ENCODE measurements at places on chromosomes 4 and X. TPM values are rescaled to one million over a fixed set of nuclear protein-coding genes. Genes with fewer than 3 reads are reported as not detected.

Gene BMPR1B
- not detected for total RNA-seq

Gene HSFX4
- not detected for total RNA-seq

Gene PAGE4
- total RNA-seq, result not detected

Gene RBMXL3
- total RNA-seq, result not detected

Gene RBM46
- not detected for total RNA-seq

Gene NSG1
- total RNA-seq, result 4.7 TPM

Gene CXCL6
- not detected for total RNA-seq

Gene TMPRSS11F
- not detected for total RNA-seq

Gene RADX
- total RNA-seq, result 7.8 TPM

GRCh38 chr4:176779421-176779820, 13.3 kb downstream of the VEGFC start:
- H3K4me3 ChIP-seq, result no peak overlapping the region
- H3K27ac ChIP-seq, result no peak overlapping the region
- no peaks in the 10 kb centered on the region for H3K27me3 ChIP-seq
- H3K36me3 ChIP-seq, result no peaks in the 10 kb centered on the region
- DNase-seq, result no peak

GRCh38 chr4:18454349-18454748, 432.8 kb upstream of the LCORL start:
- H3K27ac ChIP-seq, result no peak overlapping the region
- no peaks in the 10 kb centered on the region for H3K36me3 ChIP-seq
- no peaks in the 10 kb centered on the region for H3K27me3 ChIP-seq
- DNase-seq, result no peak
- H3K4me1 ChIP-seq, result no peaks in the 10 kb centered on the region
- no peak overlapping the region for H3K4me3 ChIP-seq

DNA sequence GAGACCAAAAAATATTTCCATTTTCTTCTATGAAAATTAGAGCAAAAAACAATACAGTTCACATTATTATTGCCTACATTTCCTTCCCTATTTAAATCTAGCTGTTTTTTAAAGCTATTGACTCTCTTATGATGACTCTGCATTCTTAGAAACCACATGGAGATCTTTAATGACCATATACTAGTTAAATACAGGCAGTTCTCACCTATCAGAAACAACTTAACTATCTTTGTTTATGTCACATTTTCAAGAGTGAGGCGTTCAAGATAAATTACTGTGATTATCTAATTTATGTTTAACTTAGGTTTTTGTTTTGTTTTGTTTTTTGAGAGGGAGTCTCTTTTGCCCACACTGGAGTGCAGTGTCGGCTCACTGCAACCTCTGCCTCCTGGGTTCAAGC, 3.0 kb downstream of the CISD2 start:
- peak overlapping the region; percentile 4 for H3K4me3 ChIP-seq
- peaks cover 39% of the 10 kb centered on the region for H3K4me1 ChIP-seq
- no peak for DNase-seq
- no peak overlapping the region for H3K27ac ChIP-seq
- H3K36me3 ChIP-seq, result peaks cover 61% of the 10 kb centered on the region
- no peaks in the 10 kb centered on the region for H3K27me3 ChIP-seq

DNA sequence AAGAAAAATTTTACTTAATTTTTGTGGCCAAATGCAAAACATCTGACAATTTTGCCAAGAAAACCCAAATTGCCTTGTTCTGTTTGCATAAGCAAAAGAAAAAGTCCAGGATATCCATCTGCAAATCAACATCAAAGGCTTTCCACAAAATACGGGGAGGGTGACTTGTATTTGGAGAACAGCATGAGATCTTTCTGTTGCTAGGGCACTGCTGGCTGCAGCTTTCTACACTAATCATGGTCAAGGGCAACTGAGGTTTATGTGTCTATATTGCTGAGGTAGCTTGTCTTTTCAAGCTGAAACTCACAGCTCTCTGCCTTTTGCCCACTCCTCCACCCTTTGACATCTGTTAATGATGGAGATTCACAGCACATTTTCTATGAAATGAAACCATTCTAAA, 389.1 kb downstream of the NKX6-1 start:
- no peaks in the 10 kb centered on the region for H3K4me1 ChIP-seq
- DNase-seq, result no peak
- H3K27ac ChIP-seq, result no peak overlapping the region
- H3K27me3 ChIP-seq, result no peaks in the 10 kb centered on the region

DNA sequence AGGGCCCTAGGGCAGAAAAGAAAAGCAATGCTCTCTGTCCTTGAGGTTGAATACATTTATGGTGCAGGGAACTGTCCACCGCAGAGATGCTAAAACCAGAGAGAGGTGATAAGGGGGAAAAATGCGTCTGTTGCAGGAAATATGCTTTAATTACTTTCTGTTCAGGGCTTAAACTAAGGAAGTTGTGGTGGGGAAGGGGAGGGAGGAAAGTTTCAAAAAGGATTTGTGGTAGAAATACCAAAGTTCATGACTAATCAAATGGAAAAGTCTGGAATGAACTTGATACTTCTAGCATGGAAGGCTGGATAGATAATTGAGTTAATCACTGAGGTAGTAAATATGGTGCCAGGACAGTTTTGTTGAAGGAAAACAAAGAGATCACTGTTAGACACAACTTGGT, 99.0 kb downstream of the ASB9 start:
- no peak overlapping the region for H3K4me3 ChIP-seq
- H3K27me3 ChIP-seq, result no peaks in the 10 kb centered on the region
- no peak for DNase-seq
- no peaks in the 10 kb centered on the region for H3K36me3 ChIP-seq

DNA sequence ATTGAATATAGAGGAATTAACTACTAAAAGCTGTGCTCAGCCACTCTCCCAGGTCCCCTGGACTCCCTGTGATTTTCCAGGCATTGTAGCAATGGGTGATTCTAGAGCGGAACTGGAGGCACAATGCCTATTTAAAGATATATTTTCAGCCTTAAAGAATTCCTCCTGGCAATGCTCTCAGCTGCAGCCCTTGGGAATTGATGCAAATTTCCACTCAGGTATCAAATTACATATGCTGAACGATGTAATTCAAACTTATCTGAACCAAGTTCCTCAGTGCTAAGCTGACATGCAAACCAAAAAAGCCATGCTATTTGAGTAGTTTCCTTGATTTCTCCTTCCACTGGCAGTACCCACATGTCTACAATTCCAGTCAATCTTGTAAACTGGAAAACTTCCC, 86.3 kb upstream of the GABRA3 start:
- no peaks in the 10 kb centered on the region for H3K4me1 ChIP-seq
- H3K36me3 ChIP-seq, result no peaks in the 10 kb centered on the region
- no peak overlapping the region for H3K27ac ChIP-seq
- no peaks in the 10 kb centered on the region for H3K27me3 ChIP-seq
- no peak for DNase-seq

- no peak overlapping the region for H3K4me3 ChIP-seq
- peaks cover 37% of the 10 kb centered on the region for H3K36me3 ChIP-seq
- peak overlapping the region; percentile 8 for H3K27ac ChIP-seq
- no peaks in the 10 kb centered on the region for H3K27me3 ChIP-seq
- no peak for DNase-seq
- H3K4me1 ChIP-seq, result peaks cover 59% of the 10 kb centered on the region
Observed at GRCh38 chr4:39933671-39934590, 43.8 kb downstream of the PDS5A start.

- no peaks in the 10 kb centered on the region for H3K36me3 ChIP-seq
- no peak overlapping the region for H3K27ac ChIP-seq
- no peak overlapping the region for H3K4me3 ChIP-seq
- peak; percentile 13 for DNase-seq
Observed at GRCh38 chrX:9829308-9830267, 43.4 kb downstream of the SHROOM2 start.

- DNase-seq, result no peak
- no peaks in the 10 kb centered on the region for H3K36me3 ChIP-seq
- no peak overlapping the region for H3K4me3 ChIP-seq
- no peaks in the 10 kb centered on the region for H3K4me1 ChIP-seq
- no peak overlapping the region for H3K27ac ChIP-seq
Observed at GRCh38 chrX:151624677-151625076, 61.2 kb downstream of the PASD1 start.

DNA sequence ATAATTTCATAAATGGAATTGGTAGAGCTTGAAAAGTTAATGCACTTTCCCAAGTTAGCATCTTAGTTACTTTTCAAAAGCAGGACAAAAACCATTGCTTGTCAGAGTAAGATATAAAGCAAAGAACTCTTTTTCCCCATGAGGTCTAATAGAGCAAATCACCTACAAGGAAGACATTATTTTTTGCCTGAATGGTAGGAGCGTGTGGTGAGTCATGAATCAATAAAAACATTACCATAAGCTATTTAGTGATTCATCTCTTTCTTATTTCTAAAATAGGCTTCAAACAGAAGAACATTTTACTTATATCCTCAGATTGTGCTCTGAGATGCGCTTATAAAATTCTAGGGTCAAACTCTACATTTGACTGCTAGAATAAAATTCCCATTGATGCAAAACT, 109.4 kb upstream of the GPRIN3 start:
- no peaks in the 10 kb centered on the region for H3K36me3 ChIP-seq
- H3K4me1 ChIP-seq, result no peaks in the 10 kb centered on the region
- no peak overlapping the region for H3K27ac ChIP-seq

- H3K27ac ChIP-seq, result no peak overlapping the region
- H3K4me3 ChIP-seq, result no peak overlapping the region
- H3K4me1 ChIP-seq, result peaks cover 9% of the 10 kb centered on the region
- no peaks in the 10 kb centered on the region for H3K27me3 ChIP-seq
Observed at GRCh38 chrX:13397878-13398818, 78.3 kb upstream of the ATXN3L start.

DNA sequence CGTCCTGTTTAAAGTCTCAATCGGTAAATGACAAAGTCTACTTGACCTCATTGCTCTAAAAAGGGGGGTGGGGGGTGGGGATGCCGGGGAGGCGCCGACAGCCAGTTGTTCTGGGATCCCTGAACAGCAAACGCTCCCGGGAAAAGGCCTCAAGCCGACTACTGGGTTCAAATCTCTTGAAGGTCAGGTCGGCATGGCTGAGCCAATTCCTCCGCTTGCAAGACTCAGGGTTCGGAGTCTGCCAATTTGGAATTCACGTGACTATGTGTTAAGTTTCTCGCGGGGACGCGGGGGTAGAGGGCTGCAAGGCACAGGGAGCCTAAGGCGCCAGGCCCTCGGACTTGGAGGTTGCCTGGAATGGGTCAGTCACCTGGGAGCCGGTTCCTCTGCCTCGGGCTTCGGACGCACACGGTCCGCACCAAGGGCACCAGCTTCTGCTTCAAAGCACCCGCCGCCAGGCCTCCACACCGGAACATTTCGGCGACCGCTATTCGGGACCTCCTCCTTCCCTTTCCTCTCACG, 399 bp downstream of the AIFM1 start:
- peak overlapping the region; percentile 95 for H3K4me3 ChIP-seq
- H3K27me3 ChIP-seq, result no peaks in the 10 kb centered on the region
- H3K27ac ChIP-seq, result peak overlapping the region; percentile 93
- peaks cover 4% of the 10 kb centered on the region for H3K36me3 ChIP-seq
- H3K4me1 ChIP-seq, result peaks cover 22% of the 10 kb centered on the region
- DNase-seq, result no peak

GRCh38 chrX:110966839-110967238, 129.2 kb upstream of the PAK3 start:
- H3K4me3 ChIP-seq, result no peak overlapping the region
- no peak overlapping the region for H3K27ac ChIP-seq
- no peaks in the 10 kb centered on the region for H3K4me1 ChIP-seq

DNA sequence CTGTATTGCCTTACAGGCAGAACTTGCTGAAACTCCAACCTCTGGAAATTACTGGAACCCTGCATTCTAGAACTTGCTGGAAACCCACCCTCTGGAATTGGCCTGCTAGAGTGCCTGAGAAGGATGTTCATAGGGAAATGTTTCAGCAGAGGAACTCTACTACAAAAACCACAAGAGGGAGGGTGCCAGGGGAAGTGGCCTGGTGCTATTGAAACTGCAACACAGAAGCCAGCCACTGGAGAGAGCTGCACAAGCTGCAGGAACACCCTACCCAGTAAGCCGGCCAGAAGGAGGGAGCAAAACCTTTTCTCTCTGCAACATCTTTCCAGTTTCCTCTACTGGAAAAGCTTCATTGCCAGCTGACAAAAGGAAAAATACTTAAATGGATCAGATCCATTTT, 2.5 kb upstream of the BRWD3 start:
- DNase-seq, result peak; percentile 4
- no peaks in the 10 kb centered on the region for H3K27me3 ChIP-seq
- H3K4me1 ChIP-seq, result peaks cover 2% of the 10 kb centered on the region
- peaks cover 5% of the 10 kb centered on the region for H3K36me3 ChIP-seq

- peaks cover 9% of the 10 kb centered on the region for H3K4me1 ChIP-seq
- H3K4me3 ChIP-seq, result no peak overlapping the region
- H3K27me3 ChIP-seq, result no peaks in the 10 kb centered on the region
- H3K36me3 ChIP-seq, result peaks cover 4% of the 10 kb centered on the region
- H3K27ac ChIP-seq, result no peak overlapping the region
Observed at GRCh38 chr4:15545371-15545770, 75.7 kb downstream of the CC2D2A start.

- H3K4me3 ChIP-seq, result no peak overlapping the region
- no peak for DNase-seq
- no peaks in the 10 kb centered on the region for H3K4me1 ChIP-seq
- H3K36me3 ChIP-seq, result peaks cover 3% of the 10 kb centered on the region
Observed at GRCh38 chr4:172986114-172986513, 182.5 kb upstream of the GALNT7 start.

DNA sequence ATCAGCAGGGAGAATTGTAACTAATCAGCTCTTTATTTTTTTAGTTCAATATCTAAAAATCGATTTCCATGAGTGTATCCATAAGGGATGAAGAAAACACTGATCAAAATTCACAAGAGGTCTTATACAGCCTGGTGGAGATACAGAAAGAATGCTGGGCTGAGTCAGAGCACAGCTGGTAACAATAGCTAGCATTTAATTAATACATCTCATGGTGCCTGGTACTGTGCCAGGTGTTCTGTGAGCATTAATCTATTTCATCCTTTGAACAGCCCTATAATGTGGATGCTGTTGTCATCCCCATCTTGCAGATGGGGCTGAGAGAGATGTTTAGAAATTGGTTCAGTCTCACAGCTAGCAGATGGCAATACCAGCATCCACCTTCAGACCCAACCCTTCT, 250.9 kb upstream of the RPS6KA3 start:
- H3K36me3 ChIP-seq, result peaks cover 6% of the 10 kb centered on the region
- peaks cover 29% of the 10 kb centered on the region for H3K4me1 ChIP-seq
- no peak for DNase-seq

DNA sequence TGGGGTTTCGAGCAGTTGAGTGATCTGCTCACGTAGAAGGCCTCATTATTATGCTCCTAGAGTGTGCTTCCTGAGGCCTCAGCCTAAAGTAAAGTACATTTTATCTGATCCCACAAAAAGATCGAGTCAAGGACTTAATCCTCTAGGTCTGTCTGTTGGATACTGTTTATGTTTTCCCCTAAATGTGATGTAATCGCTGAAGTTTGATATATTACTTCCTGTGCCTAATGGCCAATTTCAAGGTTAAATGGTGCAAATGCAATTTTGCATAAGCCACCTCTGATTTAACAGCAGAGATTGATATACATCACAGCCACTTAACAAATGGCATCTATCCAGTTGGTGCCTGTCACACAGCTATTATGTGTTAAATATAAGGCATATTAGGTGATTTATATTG, 19.4 kb upstream of the SERTM2 start:
- H3K4me3 ChIP-seq, result no peak overlapping the region
- H3K4me1 ChIP-seq, result no peaks in the 10 kb centered on the region
- DNase-seq, result no peak
- no peaks in the 10 kb centered on the region for H3K36me3 ChIP-seq
- no peak overlapping the region for H3K27ac ChIP-seq

- peaks cover 56% of the 10 kb centered on the region for H3K4me1 ChIP-seq
- no peaks in the 10 kb centered on the region for H3K27me3 ChIP-seq
- peak overlapping the region; percentile 9 for H3K4me3 ChIP-seq
- H3K27ac ChIP-seq, result peak overlapping the region; percentile 69
- peaks cover 43% of the 10 kb centered on the region for H3K36me3 ChIP-seq
Observed at GRCh38 chrX:53084863-53085262, 2.7 kb downstream of the TSPYL2 start.

- no peak for DNase-seq
- peaks cover 37% of the 10 kb centered on the region for H3K4me1 ChIP-seq
- peaks cover 48% of the 10 kb centered on the region for H3K36me3 ChIP-seq
- no peak overlapping the region for H3K4me3 ChIP-seq
Observed at GRCh38 chr4:182913036-182913435, 4.2 kb downstream of the DCTD start.

Data from activated naive CD8-positive, alpha-beta T cell treated with anti-CD3 and anti-CD28 coated beads for 36 hours (primary cell).